ENCODE measurements at places on chromosomes 6 and 20.
A peak's percentile ranks its signal among the peaks of the same experiment; 100 is the strongest.

DNA sequence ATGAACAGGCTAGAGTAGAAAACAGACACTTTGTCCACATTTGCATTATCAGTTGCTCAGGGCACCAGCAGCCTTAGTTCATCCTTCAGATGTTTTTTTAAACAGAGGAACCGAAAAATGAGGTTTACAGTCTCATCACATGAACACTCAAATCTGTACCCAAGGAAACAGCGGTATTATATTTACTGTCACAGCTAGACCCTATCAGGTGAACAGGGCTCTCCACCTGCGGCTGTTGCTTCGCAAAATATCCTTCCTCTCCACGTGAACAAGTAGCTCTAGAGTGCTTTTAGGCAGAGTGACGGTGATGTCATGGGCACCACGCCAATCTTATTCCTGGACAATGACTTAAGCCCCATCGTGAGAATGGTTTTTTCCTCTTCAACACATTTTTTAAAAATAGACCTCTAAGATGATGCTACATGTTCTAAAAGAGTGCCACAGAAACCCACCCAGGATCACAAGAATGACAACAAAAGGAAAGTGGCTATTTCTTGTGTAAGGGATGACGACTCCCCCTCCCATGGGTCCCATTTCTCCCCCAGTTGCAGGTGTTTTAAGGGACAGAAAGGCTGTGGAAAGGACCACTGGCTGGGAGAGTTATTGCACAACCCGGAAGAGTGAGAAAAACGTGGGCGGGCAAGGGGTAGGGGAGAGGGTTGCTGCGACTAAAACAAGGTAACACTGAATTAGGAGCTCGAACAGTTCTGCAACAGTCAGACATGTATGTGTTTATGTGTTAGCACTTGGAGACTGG, 77.7 kb downstream of the EFHC1 start:
- no peak for DNase-seq

DNA sequence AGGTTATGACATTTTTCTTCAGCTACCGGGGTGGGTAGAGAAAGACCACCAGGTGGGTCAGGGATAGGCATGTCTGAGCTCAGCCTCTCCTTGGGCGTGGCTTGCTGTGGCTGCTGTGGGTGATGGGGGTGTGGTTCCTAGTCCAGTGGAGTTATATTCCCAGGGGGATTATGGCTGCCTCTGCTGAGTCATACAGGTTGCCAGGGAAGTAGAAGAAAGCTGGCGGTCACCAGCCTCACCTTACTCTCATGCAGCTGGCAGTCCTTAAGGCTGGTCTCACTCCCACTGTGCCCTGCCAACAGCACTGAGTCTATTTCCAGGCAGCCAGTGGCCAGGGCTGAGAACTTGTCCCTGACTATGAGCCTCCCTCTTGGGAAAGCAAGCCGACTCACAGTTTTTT, 130.0 kb downstream of the SCP2D1 start:
- no peak for DNase-seq

GRCh38 chr20:53654932-53655624, 61.4 kb upstream of the ZNF217 start:
- DNase-seq, result peak; percentile 34

- DNase-seq, result peak; percentile 65
Observed at GRCh38 chr6:70985156-70985555, 28.3 kb upstream of the B3GAT2 start.

DNA sequence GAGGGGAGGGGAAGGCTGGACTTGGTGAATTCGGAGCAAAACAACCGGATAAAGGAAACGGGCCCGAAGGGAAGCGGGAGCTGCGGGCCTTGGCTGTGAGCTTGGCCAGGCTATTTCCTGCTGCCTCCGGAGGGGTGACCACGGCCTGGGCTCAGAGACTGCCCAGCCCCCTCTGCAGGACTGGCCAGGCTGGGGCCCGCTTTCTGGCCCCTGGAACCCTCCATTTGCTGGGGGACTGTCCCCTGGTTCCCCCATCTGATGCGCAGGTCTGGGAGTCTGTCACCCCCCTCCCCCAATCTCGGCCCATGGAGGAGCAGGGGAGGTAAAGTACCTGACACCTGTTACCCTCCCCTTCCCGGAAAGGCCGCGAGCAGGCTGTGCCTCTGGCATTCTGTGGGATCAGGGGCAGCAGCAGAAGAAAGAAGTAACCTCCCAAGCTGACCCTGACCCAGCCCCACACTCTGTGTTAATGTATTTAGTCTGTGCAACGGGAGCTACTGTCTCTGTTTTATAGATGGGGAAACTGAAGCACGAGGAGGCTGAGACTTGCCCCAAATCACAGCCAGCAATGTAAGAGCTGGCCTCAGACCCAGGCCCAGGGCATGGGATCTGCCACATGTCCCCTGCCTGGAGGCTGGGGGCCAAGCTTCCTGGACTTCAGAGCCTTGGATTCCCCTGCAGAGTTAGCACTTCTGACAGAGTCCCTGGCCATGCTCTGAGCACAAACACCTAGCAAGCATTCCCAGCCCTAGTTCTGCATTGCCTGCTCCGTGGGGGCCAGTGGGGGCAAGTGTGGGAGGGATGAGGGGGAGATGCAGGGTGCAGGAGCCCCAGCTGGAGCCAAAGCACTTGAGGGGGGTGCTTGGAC, 3.5 kb downstream of the C20orf204 start:
- no peak for DNase-seq

DNA sequence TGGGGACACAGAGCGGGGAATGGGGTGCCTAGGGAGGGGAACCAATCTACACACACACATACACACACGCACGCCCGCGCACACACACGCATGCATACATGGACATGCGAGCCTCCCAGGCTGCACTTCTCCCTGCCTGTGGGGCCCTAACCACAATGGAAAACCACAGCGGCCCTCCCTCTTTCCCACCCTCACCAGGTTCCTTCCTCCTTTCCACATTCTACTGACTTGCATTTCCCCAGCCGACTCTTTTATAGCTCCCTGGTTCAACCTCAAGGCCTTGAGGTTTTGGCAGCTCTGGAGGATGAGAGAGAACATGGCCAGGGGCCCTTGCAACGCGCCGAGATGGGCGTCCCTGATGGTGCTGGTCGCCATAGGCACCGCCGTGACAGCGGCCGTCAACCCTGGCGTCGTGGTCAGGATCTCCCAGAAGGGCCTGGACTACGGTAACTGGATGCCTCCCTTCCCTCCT, at the start of gene BPI:
Gene BPI (plus strand): TSS at position 249 of the 472 bp plus-strand sequence. CDS start 68 bp downstream, at position 317.
- peak; percentile 95 for DNase-seq

DNA sequence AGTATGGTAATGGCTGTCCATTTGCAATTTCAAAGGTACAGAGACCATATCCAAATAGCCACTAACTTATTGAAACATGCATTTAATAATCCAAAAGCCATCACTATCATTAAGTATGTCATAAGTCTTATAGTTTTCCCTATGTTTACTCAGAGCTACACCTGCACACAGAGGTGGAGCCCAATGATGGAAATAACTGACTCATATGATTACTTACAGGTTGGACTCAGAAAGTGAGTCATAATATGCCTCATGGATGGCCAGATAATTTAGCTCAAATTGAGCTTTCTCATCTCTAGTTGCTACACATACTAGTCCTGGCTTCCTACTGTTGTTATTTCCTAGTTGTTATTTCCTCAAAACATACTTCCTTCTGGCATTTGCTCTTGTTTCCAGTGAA, 104.4 kb upstream of the KHDRBS2 start:
- no peak for DNase-seq

DNA sequence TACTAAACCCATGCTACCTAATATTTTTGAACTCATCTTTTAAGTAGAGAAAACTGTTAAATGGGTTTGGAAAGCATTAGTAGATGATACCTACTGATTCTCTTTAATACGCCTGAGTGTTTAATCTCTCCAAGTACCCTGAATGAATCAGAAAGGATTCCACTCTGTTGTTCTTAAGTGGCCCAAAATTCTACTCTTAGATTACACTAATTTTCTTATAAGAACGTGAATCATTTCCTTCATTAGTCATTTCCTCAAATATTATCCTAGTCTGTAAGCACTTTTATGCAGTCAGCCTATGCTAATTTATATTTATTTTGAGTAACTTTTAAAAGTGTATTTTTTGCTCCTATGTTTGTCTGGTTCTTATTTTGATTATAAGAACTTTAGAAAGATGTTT, 380.0 kb downstream of the BTBD9 start:
- peak; percentile 5 for DNase-seq

- DNase-seq, result no peak
Observed at GRCh38 chr6:149851461-149852110, 12.6 kb downstream of the LRP11 start.

DNA sequence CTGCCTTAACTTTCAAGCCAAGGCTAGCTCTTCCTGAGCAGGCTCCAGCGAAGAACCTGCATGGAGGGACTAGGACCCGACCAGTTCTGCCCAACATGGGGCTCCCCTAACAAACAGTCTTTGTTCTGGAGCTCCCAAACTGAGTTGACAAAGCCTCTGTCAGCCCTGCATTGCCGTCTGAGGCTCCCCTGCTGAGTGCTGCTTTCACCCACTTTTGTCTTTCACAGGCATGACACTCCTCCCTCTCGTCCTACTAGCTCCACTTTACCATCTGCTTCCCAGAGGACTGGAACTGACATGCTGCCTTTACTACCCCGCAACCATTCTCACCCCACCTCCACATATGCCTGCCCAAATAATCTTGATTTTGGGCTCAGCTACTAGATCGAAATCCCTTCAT, 45.1 kb upstream of the B4GALT5 start:
- no peak for DNase-seq

DNA sequence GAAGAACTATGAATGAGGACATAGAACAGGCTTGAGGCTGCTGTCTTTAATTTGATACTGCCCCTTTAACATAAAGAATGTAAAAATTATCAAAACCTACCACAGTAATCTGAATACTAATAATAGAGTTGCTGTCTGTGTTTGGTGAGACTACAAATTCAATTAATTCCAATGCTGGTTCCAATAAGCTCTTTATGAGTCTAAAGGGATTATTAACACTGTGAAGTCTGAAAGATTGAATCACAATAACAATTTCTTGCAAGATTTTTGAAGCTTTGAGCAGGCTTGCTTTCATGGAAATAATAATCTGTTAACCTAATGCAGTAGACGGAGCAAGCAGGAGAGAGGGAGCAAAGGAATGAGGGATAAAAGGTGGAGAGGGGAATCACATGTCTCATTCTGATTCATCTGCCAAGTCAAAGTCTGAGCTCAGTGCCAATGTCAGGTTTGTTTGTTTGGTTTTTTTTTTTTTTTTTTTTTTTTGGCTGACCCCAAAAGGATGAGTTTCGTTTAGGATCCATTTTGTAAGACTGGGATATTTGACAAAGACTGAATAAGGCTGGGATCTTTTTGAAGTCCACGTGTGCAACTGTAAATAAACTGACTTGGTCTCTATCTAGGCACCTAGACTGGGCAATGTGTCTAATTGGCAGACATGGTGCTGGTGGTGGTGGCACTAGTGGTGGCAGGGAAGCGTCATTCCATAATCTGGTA, 211.6 kb downstream of the RNF144B start:
- DNase-seq, result no peak

DNA sequence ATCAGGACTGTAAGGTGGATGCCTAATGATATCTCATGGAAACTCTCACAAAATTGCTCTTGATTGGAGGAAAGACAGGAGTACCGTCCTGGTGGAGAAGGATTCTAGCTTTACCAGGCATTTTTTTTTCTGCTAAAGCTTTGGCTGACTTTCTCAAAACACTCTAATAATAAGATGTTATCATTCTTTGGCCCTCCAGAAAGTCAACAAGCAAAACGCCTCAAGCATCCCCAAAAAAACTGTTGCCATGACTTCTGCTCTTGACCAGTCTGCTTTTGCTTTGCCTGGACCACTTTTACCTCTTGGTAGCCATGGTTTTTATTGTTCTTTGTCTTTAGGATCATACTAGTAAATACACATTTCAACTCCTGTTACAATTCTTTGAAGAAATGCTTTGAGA, 55.5 kb upstream of the RUNX2 start:
- no peak for DNase-seq

GRCh38 chr20:49508435-49509199, 26.1 kb upstream of the KCNB1 start:
- peak; percentile 33 for DNase-seq

DNA sequence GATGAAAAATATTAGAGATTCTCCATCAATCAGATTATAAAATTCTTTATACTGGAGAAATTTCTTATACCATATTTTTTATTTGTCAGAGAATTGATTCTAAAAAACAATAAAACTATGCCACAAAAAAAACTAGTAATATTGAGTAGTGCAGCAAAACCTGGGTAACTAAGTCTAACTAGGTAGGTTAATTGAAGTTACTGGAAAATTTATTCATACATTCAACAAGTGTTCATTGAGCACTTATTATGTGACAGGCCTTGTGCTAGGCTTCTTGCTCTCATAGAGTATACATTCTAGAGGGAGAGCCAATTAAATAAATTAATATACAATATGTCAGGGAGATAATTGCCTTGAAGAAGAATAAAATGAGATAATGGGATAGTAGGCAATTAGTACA, 189.4 kb downstream of the EYA4 start:
- no peak for DNase-seq

DNA sequence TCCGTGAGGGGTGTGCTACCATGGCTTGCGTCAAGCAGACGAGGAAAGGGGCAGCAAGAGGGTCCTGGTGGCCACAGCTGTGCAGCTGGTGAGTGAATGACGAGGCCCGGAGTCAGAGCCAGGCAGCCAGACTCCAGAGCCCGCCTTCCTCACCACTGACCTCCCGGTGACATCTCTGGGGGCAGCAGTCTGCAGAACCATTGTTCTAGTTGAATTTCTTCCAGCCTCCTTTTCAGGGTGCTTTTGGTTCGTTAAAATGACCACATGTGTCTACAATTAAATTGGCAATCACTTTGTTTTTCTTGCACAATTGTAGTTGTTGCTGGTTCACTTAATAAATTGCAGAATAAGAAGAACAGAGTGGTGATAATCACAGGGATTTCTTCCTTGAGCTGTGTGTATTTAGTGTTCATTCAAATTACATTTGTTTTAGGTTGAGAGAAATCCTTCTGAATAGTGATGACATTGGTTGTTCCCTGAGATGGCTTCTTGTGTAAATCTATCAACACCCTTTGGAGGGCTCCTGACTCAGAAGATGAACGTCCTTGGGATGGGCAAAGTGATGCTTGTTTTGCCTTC, 96.4 kb downstream of the TULP4 start:
- DNase-seq, result no peak

GRCh38 chr20:50663095-50663821, 28.1 kb downstream of the RIPOR3 start:
- peak; percentile 2 for DNase-seq

GRCh38 chr6:29828471-29828797, 809 bp downstream of the HLA-G start:
- DNase-seq, result no peak

GRCh38 chr6:86476311-86476710, 461.0 kb upstream of the HTR1E start:
- no peak for DNase-seq

GRCh38 chr6:8958894-8959511, 523.7 kb upstream of the SLC35B3 start:
- no peak for DNase-seq

DNA sequence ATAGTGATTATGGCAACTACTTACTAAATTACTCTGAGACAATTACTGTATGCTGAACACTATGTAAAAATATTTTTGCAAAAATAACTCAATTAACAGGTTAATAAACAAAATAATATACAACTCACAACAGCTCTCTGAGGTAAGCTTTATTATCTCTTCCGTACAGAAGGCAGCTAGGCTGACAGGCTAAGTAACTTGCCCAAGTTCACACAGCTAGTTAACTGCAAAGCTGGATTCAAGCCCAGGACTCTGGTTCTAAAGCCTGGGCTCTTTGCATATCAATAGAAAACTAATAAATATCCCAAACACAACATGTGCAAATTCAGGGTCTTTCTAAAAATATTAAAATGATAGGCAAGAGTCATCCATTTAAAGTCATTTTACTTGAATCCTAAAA, 169.5 kb upstream of the BEND3 start:
- no peak for DNase-seq
